Ascending aorta (tissue), 2 donors: ENCODE measurements at places on chromosomes 4 and X.

GRCh38 chr4:5040856-5041620, 10.2 kb upstream of the STK32B start:
- DNase-seq, result no peak

DNA sequence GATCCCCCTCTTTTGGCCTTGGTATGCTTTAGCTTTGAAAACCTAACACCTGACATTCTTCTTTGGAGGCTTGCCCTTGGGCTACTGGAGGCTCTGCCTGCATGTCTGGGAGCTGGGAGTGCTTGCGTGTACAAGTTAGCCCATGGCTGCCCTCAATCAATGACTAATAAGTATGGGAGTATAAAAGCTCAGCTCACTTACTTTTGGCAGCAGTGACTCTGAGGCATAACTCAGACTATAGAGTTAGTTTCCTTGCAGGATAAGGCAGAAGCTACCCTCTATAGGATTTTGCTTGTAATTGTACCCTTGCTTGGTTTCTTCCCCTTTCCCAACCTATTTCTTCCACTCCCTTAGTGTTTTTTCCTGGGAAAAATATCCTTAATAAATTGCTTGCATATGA, 247.9 kb downstream of the PPP1R2C start:
- DNase-seq, result no peak

- no peak for DNase-seq
Observed at GRCh38 chr4:23822181-23822580, 67.7 kb downstream of the PPARGC1A start.

DNA sequence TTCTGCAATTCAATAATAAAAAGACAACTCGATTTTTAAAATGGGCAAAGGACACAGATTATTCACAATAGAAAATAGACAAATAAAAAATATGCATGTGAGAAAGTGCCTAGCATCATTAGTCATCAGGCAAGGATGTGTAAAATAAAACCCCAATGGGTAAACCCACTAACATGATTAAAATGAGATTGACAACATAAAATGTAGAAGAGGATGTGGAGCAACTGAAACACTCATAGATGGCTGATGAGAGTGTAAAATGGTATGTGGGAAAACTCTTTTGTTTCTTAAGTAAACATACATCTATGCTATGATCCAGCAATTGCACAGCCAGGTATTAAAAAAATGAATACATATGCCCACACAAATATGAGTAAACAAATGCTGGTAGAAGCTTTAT, 177.6 kb downstream of the IQCM start:
- DNase-seq, result no peak

- DNase-seq, result no peak
Observed at GRCh38 chr4:75858721-75859120, 43.5 kb downstream of the PPEF2 start.

DNA sequence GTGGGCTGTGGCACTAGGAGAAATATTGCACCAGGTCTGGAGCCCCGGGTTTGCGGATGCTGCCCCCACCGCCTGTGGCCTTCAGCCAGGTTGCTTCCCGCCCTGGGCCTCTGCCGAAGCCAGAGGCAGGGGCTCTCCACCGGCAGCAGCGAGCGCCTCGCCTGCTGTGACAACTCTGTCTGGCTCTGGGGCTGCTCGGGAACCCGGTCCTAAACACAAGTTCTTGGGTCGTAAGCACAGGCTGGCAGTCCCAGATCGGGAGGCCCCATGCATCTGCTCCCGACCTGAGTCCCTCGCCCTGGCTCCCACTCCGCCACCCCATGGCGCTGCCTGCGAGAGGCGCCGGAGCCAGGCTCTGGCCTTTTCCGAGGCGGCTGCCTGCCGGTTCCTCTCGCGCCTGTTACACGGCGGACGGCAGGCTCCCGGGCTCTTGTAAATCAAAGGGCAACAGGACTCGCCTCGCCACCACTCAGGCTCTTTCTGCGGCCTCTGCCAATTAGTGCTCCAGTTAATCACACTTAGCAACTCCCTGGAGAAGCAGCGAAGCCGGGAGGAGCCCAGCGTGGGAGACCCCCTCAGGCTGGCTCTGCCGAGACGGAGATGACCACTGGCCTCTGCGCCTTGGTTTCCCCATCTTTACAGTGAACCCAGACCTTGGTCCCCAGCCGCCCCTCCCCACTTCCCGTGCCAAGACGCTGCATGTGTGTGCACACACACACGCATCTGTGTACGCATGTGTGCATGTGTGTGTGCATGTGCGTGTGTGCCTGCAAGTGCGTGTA, 109.2 kb downstream of the DCTD start:
- no peak for DNase-seq

DNA sequence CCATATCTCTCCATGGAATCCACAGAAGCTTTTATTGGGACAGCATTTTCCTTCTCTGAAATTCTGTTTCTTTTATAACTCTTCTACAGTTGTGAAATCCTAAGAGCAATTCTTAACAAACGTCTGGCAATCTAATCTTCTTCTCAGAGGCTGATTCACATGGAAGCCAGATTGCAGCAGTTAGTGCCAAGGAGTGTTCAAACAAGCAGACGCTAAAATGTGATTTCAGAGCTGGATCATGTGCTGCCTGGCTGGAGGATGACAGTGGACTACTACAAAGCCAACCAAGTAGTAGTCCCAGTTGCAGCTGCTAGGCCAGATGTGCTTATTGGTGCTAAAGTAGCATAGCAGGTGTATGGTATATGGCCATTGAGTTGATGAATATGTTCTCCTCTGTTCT, 27.7 kb upstream of the GLRB start:
- DNase-seq, result no peak

GRCh38 chr4:15657366-15657765, 2.2 kb upstream of the FBXL5 start:
- DNase-seq, result no peak

DNA sequence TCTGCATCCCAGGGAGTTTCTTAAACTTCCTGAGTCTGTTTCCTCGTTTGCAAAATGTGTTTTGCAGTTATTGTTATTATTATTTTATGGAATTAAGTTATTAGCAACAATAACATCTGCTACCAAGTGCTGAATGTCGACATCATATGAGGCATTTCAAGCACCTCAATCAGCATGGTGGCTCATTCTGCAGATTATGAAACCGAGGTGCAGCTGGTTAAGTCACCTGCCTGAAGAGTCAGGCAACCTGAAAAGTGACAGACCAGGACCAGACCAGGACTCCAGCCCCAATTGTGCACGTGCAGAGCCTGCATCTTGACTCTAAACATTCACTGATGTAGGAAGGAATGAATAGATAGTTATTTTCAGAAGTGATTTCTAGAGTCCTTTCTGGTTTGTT, 99.8 kb downstream of the AFAP1 start:
- DNase-seq, result no peak

- DNase-seq, result no peak
Observed at GRCh38 chrX:10130354-10130753, 26.4 kb upstream of the CLCN4 start.

- no peak for DNase-seq
Observed at GRCh38 chrX:103586314-103586646, 965 bp downstream of the TCEAL4 start.
